ENCODE measurements at places on chromosomes 12 and 14. TPM values are rescaled to one million over a fixed set of nuclear protein-coding genes. Genes with fewer than 3 reads are reported as not detected.

AICDA gene
- total RNA-seq, result not detected

GRCh38 chr14:44639781-44640385 lies 132.8 kb upstream of the FSCB start:
- no peaks in the 10 kb centered on the region for H3K27me3 ChIP-seq
- no peak overlapping the region for H3K27ac ChIP-seq
- H3K4me3 ChIP-seq, result no peak overlapping the region
- no peaks in the 10 kb centered on the region for H3K4me1 ChIP-seq
- H3K36me3 ChIP-seq, result no peaks in the 10 kb centered on the region
- no peak for DNase-seq

DNA sequence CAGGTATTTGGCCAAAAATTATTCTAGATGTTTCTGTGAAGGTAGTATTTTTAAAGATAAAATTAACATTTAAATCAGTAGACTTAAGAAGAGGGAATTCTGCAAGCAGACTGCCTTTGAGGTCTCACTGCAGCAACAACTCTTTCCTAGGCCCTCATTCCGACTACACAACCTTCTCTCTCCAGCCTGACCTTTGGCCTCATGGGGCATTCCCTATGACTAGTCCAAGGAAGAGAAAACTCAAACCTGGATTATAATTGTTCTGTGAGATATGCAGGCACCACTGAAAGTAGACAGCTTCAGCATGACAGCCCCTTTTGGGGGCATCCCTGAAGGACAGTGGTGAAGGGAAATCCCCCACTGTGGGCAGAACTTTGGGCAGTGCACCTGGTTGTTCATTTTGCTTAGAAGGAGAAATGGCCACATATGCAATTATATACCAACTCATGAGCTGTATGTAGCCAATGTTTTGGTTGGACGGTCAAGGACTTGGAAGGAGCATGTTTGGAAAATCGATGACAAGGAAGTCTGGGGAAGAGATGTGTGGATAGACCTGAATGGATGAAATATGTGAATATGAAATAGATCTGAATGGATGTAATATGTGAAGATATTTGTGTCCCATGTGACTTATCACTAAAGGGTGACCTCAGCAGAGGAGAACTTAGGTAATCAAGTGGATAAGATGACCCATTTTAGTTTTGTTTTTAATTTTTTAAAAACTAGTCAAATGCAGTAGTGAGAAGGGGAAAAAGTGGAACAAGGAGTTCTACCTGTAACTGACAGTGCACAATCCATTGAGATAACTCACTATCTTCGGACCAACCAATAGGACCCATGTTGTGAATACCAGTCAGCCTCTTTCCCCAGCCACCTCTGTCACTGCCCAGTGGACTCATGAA lies 233.3 kb upstream of the FOXN3 start:
- no peaks in the 10 kb centered on the region for H3K27me3 ChIP-seq
- H3K4me1 ChIP-seq, result no peaks in the 10 kb centered on the region
- no peak for DNase-seq
- no peaks in the 10 kb centered on the region for H3K36me3 ChIP-seq
- no peak overlapping the region for H3K27ac ChIP-seq

DCP1B gene
- total RNA-seq, result 3.6 TPM

DNA sequence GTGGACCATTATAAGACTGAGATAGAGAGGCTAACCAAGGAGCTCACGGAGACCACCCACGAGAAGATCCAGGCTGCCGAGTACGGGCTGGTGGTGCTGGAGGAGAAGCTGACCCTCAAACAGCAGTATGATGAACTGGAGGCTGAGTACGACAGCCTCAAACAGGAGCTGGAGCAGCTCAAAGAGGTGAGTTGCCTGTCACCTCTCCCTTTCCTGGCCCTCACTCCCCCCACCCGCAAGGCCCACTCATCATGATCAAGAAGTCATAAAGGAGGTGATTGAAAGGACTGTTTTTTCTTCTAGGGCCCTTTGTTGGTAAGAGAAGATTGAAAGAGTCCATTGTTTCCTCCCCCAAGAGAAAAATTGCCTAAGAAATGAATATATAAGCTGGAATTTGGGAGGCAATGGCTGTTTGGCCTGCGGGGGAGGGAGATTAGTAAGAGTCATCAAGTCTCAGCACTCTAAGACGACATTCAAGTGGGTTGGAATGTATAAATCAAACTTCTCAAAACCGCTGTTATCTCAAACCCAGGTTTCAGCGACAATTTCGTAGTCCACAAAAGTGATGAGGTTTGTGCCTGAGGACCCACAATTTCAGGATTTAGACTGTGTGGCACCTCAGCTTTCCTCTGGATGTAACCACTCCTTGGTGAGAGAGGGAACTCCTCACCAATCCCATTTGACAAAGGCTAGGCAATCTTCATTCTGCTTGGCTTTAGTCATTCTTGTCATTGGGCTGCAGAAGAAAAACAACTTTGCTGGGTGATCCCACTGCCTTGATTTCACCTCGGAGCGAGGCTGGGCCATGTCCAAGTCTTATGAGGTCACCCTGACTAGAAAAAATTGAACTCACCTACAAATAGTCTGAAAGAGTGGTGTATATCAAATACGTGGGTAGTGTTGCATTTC lies 966 bp downstream of the BICD1 start:
- no peaks in the 10 kb centered on the region for H3K36me3 ChIP-seq
- H3K4me3 ChIP-seq, result peak overlapping the region; percentile 93
- H3K27ac ChIP-seq, result peak overlapping the region; percentile 66
- no peaks in the 10 kb centered on the region for H3K27me3 ChIP-seq

DNA sequence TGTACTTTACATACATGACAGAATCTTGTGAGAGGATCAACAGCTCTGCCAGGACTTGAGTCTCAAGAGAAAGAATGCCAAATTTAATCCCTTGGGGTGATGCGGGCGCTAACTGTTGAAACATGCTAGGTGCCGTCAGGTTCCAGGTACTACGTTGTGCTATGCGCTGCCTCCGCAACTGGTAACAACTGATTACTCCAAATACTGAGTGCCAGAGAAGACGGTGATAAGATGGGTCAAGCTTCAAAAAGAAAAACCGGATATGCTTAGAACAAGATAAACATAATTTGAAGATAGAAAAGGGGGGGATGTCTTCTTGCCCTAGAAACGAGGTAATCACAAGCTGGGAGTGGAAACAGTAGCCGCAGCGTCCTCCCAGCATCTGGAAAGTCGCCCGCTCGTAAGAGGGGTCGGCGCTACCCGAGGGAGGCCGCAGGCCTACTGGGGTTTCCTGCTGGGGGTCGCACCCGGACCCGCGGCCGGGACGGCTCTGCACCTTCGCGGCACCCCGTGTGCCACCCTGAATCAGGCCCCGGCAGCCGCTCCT lies 678 bp downstream of the ZBTB25 start:
- peaks cover 36% of the 10 kb centered on the region for H3K4me1 ChIP-seq
- peak overlapping the region; percentile 82 for H3K4me3 ChIP-seq
- DNase-seq, result peak; percentile 31
- H3K27me3 ChIP-seq, result no peaks in the 10 kb centered on the region

- no peaks in the 10 kb centered on the region for H3K36me3 ChIP-seq
- H3K4me1 ChIP-seq, result peaks cover 6% of the 10 kb centered on the region
Observed at GRCh38 chr14:88231603-88232002, 91.5 kb downstream of the KCNK10 start.

DNA sequence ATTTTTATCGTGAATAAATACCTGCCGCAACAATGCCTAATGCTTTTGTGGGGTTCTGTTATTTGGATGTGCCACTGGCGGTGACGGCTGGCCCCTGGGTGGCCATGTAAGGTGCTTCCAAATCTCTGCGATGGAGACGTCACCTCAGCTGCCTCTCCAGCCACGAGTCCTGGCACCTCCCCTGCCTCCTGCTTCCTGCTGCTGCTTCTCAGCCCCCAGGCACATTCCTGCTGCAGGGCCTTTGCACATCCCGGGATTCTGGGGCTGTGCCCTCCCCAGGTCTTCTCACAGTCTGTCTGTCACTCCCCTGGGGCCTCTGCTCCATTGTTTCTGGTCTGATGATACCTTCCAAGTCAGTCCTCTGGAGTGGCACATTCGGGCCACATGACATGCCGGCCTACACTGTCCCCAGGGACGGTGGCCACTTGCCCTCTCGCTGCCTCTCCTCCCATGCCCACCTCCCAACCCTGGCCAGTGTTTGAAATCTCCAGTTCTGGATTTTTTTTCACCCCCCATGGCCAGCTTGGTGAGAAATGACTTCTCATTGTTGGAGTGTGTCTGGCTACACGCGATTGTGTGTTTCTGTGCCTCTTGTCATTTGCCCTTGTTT lies 151.8 kb downstream of the KIF26A start:
- peaks cover 17% of the 10 kb centered on the region for H3K27me3 ChIP-seq
- no peak for DNase-seq
- no peak overlapping the region for H3K4me3 ChIP-seq
- H3K36me3 ChIP-seq, result no peaks in the 10 kb centered on the region

GRCh38 chr12:32140877-32141276 lies 34.2 kb downstream of the BICD1 start:
- no peaks in the 10 kb centered on the region for H3K4me1 ChIP-seq
- no peak overlapping the region for H3K27ac ChIP-seq
- no peak for DNase-seq
- H3K36me3 ChIP-seq, result no peaks in the 10 kb centered on the region

DNA sequence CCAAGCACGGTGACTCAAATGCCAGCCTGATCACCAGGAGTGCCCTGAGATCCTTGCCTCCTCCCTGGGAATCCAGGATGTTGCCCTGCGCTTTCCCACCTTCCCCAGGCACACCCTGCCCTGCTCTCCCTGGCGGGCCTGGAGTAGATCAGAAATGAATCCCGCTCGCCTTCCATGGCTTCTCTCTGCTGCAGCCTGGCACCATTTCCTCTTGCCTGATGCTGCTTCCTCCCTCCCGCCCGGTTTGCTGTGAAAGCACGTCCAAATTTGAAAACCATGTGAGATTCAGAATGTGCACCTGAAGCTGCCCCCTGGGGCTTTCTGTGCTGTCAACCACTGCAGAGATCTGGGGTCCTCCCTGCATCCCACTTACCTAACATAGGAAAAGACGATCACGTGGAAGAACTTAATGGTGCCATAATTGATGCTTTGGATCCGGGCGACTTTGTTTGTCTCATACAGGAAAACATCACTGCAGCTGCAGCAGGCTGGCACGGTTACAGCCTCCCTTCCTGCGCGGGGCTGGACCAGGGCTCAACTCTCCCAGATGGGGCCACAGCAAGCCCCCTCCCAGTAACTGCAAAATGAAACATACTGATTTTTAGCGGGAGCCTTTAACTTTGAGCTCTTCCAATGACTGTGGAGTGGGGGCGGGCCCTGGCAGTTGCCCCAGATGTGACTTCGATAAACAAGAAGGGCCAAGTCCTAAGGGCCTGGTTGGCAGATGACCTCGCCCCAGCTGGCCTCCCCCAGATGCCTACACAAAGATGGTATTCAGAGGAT lies 24.9 kb upstream of the C12orf76 start:
- peaks cover 10% of the 10 kb centered on the region for H3K4me1 ChIP-seq
- peak overlapping the region; percentile 68 for H3K4me3 ChIP-seq
- H3K27me3 ChIP-seq, result no peaks in the 10 kb centered on the region
- peak; percentile 25 for DNase-seq
- H3K36me3 ChIP-seq, result no peaks in the 10 kb centered on the region

DNA sequence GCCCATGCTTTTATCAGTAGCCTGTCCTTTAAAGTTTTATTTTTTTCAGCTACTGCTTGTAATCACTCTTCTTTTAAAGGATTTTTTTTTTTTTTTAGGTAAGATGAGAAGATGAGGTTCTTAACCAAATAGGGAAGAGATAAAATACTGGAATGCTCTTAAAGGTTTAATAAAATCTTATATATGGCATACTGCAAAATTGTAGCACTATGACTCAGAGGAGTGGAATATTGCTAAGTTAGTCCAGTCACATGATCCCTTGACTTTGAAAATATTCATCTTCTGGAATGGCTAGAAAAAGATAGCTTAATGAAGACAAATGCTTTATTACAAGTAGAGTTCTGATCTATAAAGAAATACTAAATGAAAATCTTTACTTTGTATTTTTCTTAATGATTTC lies 116.6 kb downstream of the NAV3 start:
- no peak overlapping the region for H3K4me3 ChIP-seq
- no peaks in the 10 kb centered on the region for H3K27me3 ChIP-seq
- no peaks in the 10 kb centered on the region for H3K36me3 ChIP-seq
- peak; percentile 77 for DNase-seq

RESF1 gene
- 9.4 TPM for total RNA-seq

DNA sequence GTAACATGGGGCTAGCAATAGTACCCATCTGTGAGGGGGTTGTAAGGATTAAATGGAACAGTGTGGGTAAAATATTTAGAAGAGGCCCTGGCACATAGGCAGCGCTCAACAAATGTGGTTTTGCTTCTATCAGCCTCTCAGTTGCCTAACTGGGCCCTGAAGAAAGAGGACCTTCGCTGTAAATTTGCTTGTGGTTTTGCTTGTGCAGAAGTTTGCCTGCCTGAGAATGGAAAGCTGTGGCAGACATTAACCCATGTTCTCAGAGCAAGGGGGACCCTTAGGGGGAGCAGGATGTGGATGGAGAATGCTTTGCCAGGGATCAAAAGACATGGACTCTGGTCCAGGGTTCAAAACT lies 160.1 kb downstream of the BRMS1L start:
- H3K36me3 ChIP-seq, result no peaks in the 10 kb centered on the region
- no peaks in the 10 kb centered on the region for H3K27me3 ChIP-seq
- H3K4me1 ChIP-seq, result peaks cover 13% of the 10 kb centered on the region
- H3K27ac ChIP-seq, result no peak overlapping the region

- peaks cover 49% of the 10 kb centered on the region for H3K36me3 ChIP-seq
- no peaks in the 10 kb centered on the region for H3K27me3 ChIP-seq
- H3K4me1 ChIP-seq, result no peaks in the 10 kb centered on the region
- no peak overlapping the region for H3K27ac ChIP-seq
Observed at GRCh38 chr12:121314431-121314830, 17.9 kb upstream of the CAMKK2 start.

KRT86 gene
- total RNA-seq, result 1.2 TPM

DNA sequence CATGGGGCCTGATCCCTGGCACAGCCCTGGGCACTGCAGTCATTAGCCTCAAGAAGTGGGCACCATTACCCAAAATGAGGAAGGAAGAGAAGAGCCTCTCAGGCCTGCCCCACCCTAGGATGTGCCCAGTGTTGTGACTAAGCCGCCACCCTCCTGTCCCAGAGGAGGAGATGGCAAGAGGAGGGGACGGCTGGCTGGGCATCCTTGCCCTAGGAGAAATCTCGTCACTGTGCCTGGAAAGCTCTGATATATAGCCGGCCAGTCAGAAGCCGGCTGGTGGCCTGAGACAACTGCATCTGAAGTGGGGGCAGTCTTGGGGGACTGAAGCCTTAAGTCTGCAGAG lies 115.2 kb downstream of the LGMN start:
- H3K36me3 ChIP-seq, result peaks cover 3% of the 10 kb centered on the region
- no peaks in the 10 kb centered on the region for H3K27me3 ChIP-seq
- H3K27ac ChIP-seq, result no peak overlapping the region
- DNase-seq, result no peak
- no peaks in the 10 kb centered on the region for H3K4me1 ChIP-seq
